ENCODE measurements at places on chromosomes 11 and 22. TPM values are rescaled to one million over a fixed set of nuclear protein-coding genes. Genes with fewer than 3 reads are reported as not detected.

Gene DNAJB7
- total RNA-seq = not detected

Gene KCNE3
- total RNA-seq = not detected

Gene APOL4
- not detected for total RNA-seq

Gene MICAL3
- 27.2 TPM for total RNA-seq

Gene CLCF1
- total RNA-seq = 53.5 TPM

Gene TMEM132A
- 135 TPM for total RNA-seq

Gene MRGPRF
- 0.09 TPM for total RNA-seq

Gene VWA5A
- 0.31 TPM for total RNA-seq

Gene TOLLIP
- total RNA-seq = 34.2 TPM

Gene THY1
- total RNA-seq = 13.3 TPM

Gene BCO2
- total RNA-seq = 0.89 TPM

Gene POU2F3
- total RNA-seq = not detected

Gene GUCY1A2
- 0.02 TPM for total RNA-seq

Gene ANAPC15
- total RNA-seq = 75.3 TPM

Gene TEX12
- total RNA-seq = not detected

Gene SPECC1L
- total RNA-seq = 12.8 TPM

Gene TRPT1
- total RNA-seq = 23.3 TPM

Gene TMPRSS4
- not detected for total RNA-seq

Gene KRTAP5-2
- total RNA-seq = not detected

Gene CDON
- 2.0 TPM for total RNA-seq

Gene POLR2L
- 744 TPM for total RNA-seq

Gene LZTR1
- 19.1 TPM for total RNA-seq

Gene IZUMO1R
- total RNA-seq = not detected

Gene GVQW3
- 1.1 TPM for total RNA-seq

Gene KIRREL3
- total RNA-seq = 11.6 TPM

Gene APOA4
- not detected for total RNA-seq
